SK-N-DZ (cell line): ENCODE measurements at places on chromosomes 3 and 15.
A peak's percentile ranks its signal among the peaks of the same experiment; 100 is the strongest.

- DNase-seq = peak; percentile 44
Observed at GRCh38 chr3:71069797-71070196, 513.7 kb downstream of the FOXP1 start.

DNA sequence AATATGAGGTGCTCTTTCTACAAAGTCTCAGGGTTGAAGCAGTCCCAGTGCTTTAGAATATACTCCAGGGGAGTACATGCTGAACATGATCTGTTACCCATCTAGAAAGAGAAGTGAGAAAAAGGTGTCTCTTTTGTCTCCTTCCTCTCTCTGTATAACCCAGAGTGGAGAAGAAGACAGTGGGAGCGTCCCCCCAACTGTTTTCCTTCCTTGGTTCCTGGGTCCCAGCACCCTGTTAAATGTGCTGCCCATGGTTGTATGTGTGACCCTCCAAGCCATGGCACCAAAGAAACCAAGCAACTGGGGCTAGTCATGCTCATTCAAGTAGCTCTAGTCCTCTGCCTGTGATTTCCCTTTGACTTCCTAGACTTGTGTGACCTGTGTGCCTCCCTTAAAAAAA lies 683.7 kb downstream of the TBL1XR1 start:
- DNase-seq = no peak

DNA sequence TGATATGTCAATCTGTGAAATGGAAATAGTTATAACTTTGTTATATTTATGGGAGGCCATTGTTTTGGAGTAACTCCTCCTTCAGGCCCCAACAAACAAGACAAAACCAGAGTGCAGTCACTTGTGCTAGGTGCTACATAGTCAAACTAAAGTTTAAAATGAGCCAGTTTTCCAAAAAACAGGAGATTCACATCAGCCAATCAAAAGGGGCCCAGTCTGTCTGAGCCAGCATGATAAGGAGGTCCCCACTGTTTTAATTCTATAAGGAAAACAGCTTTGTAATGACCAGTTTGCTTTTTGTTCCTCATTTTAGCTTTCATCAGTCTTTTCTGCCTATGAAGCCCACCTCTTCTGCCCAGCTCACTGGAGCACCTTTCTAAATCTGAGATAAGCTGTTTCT lies 94.7 kb upstream of the SLC7A14 start:
- DNase-seq = no peak

DNA sequence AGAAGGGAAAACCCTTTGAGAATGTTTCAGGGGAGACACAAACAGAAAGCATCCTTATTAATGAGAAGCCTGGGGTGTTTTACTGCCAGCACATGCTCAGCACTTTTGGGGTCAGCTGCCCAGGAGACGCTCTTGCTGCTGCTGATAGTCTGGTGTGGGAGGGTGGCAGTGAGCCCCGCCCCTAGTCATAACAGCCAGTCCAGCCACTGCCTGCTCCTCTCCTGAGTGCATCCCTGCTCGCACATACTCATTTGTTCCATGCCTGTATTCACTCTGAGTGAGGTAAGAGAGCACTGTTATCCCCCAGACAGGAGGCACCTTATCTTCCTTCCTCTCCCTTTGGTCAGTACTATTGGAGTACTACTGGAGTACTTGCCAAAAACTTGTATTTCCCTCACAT lies 101.3 kb downstream of the ETFA start:
- DNase-seq = no peak

- no peak for DNase-seq
Observed at GRCh38 chr3:23235264-23235663, 32.1 kb downstream of the UBE2E2 start.

DNA sequence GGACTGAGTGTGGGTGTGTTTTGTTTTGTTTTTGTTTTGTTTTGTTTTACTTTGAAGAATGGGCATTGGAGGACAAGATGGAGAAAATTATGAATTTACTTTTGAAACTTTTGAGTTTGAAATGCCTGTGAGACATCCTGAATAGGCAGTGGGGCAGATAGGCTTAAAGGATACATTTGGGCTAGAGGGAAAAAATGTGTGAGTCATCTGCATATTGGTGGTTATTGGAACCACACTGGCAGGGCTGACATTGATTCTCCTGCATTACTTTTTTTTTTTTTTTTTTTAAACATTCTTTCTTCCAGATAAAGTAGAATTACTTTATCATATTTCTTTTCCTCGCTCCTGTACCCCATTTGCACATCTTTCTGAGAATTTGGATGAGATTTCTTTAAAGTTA lies 56.1 kb downstream of the CALML4 start:
- DNase-seq = no peak

GRCh38 chr15:63970621-63971426 lies 75.5 kb downstream of the DAPK2 start:
- no peak for DNase-seq

GRCh38 chr3:149501524-149501923 lies 27.0 kb downstream of the TM4SF4 start:
- DNase-seq = no peak

- no peak for DNase-seq
Observed at GRCh38 chr3:71195492-71195891, 388.0 kb downstream of the FOXP1 start.

DNA sequence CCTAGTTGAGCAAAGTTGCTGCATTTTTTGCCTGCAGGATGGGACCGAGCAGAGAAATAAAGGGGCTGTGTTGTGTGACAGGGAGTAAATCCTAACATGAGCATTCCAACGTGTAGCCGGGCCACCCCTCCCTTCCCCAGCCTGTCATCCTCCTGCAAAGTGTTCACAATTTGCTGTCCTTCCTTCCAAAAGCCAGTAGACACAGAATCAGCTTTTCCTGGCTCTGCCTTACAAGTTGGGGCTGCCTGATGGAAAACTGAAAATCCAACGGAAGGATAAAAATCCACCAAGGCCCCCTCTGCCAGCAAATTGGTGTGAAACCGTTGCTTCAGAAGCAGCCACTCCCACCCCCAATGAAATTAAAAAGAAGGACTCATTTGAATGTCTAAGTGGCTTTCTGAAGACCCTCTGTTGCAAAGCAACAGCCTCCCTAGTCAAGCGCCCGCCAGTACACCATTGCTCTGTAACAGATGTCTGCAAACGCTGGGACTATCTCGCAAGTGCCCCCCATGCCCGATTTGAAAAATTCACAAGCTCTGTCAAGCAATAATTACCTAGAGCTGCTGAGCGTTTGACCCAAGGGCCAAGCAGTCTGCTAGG lies 665 bp downstream of the FRMD4B start:
- DNase-seq = no peak

GRCh38 chr3:195897853-195898415 lies 10.4 kb downstream of the TNK2 start:
- DNase-seq = no peak

GRCh38 chr3:112629425-112629824 lies 11.5 kb downstream of the CCDC80 start:
- no peak for DNase-seq

DNA sequence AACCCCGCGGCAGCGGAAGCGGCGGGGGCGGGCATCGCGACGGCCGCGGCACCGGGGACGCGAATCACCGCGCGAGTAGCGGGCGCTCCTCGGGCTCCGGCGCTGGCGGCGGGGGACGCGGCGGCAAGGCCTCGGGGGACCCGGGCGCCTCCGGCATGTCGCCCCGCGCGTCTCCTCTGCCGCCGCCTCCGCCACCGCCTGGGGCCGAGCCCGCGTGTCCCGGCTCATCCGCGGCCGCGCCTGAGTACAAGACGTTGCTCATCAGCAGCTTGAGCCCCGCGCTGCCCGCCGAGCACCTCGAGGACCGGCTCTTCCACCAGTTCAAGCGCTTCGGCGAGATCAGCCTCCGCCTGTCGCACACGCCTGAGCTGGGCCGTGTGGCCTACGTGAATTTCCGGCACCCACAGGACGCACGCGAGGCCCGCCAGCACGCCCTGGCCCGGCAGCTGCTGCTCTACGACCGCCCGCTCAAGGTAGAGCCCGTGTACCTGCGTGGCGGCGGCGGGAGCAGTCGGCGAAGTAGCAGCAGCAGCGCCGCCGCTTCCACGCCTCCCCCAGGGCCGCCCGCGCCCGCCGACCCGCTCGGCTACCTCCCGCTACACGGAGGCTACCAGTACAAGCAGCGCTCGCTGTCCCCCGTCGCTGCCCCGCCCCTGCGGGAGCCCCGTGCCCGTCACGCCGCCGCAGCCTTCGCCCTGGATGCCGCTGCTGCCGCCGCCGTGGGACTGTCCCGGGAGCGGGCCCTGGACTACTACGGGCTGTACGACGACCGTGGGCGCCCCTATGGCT lies 675 bp downstream of the RBM15B start:
- no peak for DNase-seq

DNA sequence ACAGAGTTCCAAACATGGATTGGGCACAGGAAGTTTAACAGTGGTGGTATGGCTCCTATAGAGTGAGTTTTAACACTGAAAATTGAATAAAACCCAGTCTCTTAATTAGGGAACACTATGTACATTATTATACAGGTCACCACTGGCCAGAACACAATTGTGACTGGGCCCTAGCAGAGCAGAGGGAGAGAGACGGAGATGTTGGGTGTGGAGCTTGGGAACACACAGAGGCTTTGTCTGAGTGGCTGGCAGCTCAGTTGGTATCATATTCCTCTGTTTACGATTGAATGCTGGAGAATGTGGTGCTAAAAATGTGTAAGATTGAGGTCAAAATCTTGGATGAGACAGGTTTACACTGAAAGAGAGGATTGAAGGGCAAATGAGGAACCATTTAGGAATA lies 6.8 kb upstream of the MOBP start:
- no peak for DNase-seq

DNA sequence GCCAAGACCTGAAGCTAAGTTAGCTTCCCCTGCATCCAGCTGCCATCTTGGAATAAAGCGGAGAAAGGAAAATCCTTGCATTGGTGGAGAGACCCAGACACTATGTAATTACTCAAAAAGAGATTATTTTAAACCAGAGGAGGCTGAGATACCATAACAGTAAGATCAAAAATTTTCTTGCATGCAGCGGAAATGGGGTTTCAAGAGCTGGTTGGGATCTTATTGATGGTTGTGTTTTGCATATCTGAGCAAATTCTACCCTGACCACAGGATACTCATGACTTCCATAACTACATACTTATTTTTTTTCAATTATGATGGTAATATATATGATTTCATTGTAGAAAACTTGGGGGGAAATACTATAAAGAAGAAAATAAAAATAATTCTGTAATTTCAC lies 17.5 kb downstream of the TMEM158 start:
- DNase-seq = no peak

DNA sequence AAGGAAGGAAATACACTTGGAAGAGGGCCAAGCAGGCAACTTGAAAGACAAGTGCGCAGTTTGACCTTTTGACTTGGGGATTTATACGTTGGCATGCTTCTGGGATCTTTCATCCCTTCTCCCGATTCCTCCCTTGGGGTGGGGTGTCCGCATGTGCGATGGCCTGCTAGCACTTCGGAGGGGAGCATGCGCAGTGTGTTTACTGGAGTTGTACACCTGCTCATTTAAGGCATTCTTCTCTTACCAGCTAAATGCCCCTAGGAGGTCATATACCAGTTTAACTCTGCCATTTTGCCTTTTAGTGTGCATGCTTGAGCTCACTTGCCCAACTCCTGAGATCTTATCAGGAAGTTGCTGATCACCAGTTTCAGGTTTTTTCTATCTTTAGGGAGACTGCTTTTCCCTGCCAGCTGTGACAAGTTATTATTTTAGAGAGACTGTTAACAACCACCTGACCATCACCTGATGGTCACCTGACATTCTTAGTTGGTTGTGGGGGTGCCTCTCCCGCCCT lies 63.5 kb downstream of the BFSP2 start:
- DNase-seq = no peak

- DNase-seq = no peak
Observed at GRCh38 chr15:50163719-50164410, 18.1 kb upstream of the SLC27A2 start.

- no peak for DNase-seq
Observed at GRCh38 chr3:89252016-89252415, 144.6 kb downstream of the EPHA3 start.

DNA sequence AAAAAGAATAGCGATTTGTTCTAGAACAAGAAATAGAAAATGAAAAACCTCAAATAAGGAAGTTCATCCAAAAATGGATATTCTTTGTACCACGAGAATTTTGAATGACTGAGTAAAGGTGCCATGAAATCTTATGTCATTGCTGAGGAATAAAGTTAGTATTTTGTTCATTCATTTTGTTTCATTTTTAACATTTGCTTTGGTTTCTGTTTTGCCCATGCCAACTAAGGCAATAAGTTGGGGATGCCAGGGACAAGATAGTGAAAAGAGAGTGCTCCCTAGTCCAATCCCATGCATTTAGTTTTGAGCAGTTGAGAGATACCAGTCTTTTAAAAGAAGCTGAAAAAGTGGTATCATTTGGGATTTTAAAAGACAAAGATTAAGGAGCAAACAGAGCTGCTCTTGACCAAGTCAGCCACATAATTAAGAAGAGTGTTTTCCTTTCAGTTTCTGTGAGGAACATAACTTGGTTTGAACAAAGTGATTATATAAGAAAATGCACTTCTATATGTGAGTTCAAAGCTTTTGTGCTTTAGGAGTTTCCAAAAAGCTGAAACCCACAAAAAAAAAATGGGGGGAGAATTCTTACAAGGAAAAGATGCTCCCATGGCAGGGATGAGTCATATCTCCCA lies 201.4 kb downstream of the PLOD2 start:
- DNase-seq = no peak

DNA sequence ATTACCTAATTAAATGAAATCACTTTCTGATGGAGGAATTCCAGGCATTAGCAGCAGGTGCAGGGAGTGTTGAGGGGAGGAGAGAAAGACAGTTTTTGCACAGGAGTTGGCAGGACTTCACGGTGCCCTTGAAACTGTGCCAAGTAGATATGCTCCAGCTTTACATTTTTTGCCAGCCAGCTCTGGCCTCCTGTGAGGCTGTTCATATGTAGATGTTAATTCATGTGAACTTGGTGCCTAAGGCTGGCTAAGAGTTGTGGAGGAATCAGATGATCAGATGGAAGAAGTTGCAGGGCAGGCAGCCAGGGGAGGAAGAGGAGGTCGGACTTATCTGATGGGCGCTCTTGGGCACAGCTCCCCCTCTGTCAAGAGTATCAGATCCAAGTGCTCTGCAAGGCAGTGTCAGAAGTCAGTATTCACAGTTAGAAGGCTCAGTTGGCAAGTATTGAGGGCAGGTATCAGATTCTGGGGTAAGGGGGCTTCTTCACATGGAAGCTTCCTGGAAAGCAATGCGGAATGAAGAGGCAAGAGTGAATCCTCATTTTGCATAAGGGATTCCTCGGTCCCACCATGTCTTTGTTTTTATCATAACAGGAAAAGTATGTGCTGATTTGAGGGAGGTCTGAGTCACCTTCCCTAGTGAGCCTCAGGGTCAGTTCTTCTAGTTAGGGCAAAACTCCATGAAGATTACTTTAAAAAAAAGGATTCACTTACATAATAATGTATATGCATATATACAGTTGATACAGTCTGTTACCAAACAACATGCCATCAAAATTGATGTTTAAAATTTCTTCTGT lies 172.6 kb upstream of the UMPS start:
- DNase-seq = no peak
